ENCODE measurements at places on chromosomes 6 and 20.

- DNase-seq, result no peak
Observed at GRCh38 chr20:64095927-64096326, 11.4 kb downstream of the NPBWR2 start.

DNA sequence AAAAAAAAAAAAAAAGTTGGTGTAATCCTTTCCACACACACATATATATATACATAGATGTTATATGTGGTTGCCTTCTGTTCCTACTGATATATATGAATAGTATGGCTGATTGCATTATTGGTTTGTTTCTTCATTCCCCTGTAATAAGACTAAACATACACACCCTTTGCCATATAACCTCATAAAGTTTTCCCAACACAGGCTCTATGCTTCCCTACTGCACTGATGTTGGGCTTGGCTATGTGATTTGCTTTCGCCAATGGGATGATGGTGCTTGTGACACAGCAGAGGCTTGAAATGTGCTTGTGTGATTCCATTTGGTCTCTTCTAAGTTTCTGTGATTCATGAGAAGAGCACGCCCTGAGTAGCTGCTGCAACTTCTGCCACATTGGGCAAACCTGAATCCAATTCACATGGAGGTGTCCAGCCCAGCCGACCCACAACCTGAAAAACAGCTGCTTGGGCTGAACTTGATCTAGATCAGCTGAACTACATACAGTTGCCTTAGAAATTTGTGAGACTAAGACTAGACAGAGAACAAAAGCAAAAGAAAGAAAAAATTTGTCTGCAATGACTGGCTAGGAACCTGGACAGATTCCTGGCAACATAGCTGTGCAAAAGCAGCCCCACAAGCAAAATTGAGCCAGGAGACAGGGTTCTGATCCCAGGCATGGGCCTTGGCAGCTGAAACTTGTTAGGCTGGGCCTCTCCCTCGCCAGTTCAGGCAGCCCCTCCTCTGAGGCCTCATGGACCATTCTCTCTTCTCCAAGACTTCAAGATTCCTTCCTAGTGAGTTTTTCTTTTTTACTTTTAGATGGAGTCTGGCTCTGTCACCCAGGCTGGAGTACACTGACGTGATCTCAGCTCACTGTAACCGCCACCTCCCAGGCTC lies 13.4 kb upstream of the TBC1D20 start:
- no peak for DNase-seq

DNA sequence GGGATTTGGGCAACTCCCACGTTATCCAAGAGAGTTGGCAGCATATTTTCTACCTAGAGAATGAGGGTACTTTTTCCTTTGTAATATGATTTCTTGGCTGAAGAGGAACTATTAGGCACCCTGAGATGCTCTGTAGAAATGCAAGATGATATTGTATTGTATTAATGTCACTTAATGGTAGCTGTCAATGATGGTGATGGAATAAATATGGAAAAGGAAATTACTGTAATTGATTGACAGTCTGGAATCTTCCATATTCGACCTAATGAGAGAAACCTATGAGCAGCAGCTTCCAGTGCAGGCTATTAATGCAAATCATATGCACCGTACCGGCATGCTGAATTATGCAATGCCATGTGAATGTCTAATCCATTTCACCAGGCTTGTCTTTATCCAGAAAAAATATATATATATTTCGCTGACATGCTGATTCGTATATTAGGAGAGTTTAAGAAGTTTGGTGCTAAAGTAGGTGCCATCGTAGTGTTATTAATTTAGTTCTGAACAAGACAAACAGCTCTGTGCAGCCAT lies 494.2 kb upstream of the JARID2 start:
- no peak for DNase-seq

- no peak for DNase-seq
Observed at GRCh38 chr6:81767163-81767891, 14.8 kb upstream of the TENT5A start.

DNA sequence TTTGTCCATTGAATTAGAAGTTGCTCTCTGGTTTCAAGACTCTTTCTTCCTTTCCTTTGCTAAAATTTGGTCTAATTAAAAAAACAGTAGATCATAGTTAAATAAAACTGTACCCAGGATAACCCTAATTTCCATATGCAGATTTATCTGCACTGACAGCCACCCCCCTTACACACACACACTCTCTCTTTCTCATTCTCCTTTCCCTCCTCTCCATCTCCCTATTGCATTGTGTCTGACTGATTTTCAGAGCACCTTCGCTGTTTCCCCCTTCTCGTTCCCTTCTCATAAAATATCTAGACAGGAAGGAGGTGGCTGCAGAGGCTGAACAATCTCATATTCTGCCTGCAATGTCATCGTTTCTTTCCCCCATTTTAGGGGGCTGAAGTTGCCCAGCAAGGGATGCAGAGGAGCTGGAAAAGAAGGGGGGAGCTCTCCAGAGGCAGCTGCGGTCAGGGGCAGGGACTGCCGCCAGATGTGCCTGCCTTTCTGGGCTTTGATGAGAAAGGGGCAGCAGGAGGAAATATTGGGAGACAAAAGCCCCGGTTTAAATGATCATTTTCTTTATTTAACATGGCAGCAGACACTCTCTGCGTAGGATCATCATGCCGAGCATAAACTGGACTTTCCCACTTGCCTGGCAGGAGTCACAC lies 22.5 kb upstream of the MMS22L start:
- DNase-seq, result no peak

DNA sequence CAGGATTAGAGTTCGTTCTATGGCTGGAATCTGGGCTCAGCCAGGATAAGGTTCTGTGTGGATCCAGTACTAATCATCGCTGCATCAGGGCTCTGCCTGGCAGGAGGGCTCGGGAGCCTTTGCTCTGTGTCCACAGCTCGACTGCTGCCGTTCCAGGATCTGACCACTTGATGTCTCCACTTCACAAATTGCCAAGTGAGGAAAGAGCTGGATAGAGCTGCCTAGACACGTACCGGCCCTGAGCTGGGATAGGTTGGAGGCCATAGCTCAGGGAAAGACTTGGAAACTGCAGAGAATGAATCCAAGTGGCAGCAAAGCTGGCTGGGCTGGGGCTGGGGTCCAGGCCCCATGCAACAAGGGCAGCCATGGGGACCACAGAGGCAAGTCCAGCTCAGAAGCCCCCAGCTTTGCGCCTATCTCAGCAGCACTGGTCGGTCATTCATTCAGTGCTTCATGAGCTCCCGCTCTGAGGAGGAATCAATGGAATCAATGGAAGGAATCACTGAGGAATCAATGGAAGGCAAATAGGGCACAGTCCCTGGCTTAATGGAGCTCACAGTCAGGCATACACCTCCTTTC lies 38.0 kb upstream of the TOP1 start:
- DNase-seq, result peak; percentile 65
